ENCODE measurements at places on chromosomes 11 and 22. TPM values are rescaled to one million over a fixed set of nuclear protein-coding genes. Genes with fewer than 3 reads are reported as not detected.

The OR8J1 gene
- total RNA-seq, result not detected

The C11orf21 gene
- not detected for total RNA-seq

The GGTLC3 gene
- total RNA-seq, result not detected

The ANO1 gene
- total RNA-seq, result 0.14 TPM

DNA sequence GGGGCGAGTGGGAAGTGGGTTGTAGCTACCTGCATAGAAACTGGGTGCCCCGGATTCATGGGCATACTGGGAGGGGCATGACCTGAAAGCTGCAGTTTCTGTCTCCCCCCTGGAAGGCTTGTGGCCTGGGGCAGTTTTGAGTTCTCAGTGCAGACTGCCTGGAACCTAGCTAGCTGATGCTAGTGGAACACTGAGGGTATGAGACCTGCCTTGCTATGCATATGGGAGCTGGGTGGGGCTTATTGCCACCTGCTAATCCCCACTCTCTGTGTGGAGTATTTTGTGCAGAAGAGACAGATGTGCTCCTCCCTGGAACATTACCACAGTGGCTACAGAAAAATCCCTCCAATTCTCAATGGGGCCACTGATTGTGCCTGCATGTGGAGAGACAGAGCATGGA is 11.7 kb upstream of the OR56B4 start:
- no peaks in the 10 kb centered on the region for H3K27me3 ChIP-seq
- H3K4me1 ChIP-seq, result no peaks in the 10 kb centered on the region
- DNase-seq, result no peak
- H3K27ac ChIP-seq, result no peak overlapping the region

- no peak for DNase-seq
- H3K27ac ChIP-seq, result no peak overlapping the region
- no peaks in the 10 kb centered on the region for H3K27me3 ChIP-seq
- H3K4me3 ChIP-seq, result no peak overlapping the region
Measured at GRCh38 chr11:74312326-74312725, 886 bp upstream of the P4HA3 start.

- H3K4me3 ChIP-seq, result no peak overlapping the region
- no peaks in the 10 kb centered on the region for H3K36me3 ChIP-seq
- no peak overlapping the region for H3K27ac ChIP-seq
- H3K4me1 ChIP-seq, result peaks cover 15% of the 10 kb centered on the region
- no peaks in the 10 kb centered on the region for H3K27me3 ChIP-seq
Measured at GRCh38 chr22:44730022-44730393, 22.4 kb upstream of the ARHGAP8 start.

DNA sequence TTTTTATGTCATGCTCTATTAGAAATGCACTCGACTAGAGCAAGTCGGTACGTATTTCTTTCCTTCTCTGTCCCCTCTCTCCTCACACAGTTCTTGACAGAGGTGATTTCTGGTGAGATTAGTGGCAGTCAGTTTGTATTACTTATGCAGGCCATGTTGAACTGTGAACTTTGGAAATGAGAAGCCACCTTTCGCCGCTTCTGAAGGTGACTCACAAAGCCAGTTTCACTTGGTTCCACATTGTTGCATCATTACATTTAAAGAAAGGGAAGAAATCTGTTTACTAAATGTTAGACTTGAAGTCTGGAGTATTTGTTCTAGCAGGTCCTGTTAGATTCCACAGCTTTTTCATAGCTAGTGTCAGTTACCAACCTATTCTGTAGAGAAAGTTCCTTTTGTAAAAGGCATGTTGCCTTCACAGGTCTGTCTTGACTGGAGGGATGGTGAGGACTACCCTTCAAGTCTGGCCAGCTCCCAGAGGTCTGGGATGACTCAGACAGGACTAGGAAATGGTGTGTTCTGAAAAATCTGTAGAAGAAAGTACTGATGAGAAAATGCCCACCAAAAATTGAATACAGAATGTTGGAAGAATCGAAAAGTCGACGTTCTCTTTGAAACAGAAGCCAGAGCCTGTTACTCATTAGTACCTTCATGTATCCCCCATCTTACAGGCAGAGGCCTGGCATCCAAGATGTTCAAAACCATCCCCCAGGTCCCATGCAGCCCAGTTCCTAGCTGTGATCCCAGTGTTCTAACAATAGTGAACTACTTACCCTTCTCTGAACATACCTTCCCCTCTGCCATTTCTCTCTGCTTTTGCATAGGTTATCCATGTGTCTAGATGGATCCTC is 181.4 kb downstream of the DBX1 start:
- H3K4me1 ChIP-seq, result peaks cover 9% of the 10 kb centered on the region
- DNase-seq, result peak; percentile 86
- no peaks in the 10 kb centered on the region for H3K36me3 ChIP-seq
- no peaks in the 10 kb centered on the region for H3K27me3 ChIP-seq

GRCh38 chr11:68340003-68340767 is 27.8 kb downstream of the LRP5 start:
- no peaks in the 10 kb centered on the region for H3K36me3 ChIP-seq
- H3K27me3 ChIP-seq, result no peaks in the 10 kb centered on the region
- DNase-seq, result no peak
- peaks cover 34% of the 10 kb centered on the region for H3K4me1 ChIP-seq

- no peaks in the 10 kb centered on the region for H3K36me3 ChIP-seq
- DNase-seq, result no peak
- H3K4me1 ChIP-seq, result no peaks in the 10 kb centered on the region
- H3K27ac ChIP-seq, result no peak overlapping the region
- no peak overlapping the region for H3K4me3 ChIP-seq
Measured at GRCh38 chr11:76160856-76161255, 45.4 kb downstream of the WNT11 start.

DNA sequence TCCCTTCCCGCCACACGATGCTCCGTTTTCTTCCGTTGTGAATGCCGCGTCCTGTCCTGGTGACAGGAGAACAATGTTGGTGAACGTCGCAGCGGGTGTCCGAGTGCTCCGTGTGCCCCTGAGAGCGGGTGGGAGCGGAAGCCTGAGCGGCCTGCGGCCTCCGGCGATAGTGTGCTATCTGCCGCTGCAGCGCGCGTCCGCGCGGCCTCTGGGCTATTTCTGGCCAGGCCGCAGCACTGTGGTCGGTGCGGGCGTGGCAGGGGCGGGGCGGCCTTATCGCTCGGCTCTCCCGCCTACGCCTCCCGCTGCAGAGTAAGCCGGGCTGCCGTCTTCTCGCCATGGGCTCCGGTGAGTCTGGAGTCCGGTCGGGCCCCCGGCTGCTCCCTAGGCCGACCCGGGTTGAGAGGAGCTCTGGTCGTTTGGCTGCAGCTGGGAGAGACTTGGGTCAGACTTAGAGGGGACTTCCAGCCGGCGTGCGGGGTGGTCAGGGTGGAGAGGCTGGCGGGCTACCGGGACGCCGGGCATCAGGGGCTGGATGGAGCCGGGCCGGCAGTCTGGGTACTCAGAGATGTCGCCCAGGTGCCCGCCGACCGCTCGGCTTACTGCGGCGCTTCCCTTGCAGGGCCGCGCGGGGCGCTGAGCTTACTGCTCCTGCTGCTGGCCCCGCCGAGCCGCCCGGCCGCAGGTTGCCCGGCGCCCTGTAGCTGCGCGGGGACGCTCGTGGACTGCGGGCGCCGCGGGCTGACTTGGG is at the start of gene GP1BB:
GP1BB (plus strand) TSS at position 308 of the 751 bp plus-strand sequence; CDS start at position 339, 31 bp downstream.
- no peak within 1 kb of the TSS for H3K4me3 ChIP-seq
- H3K4me1 ChIP-seq, result peaks cover 16% of the 10 kb centered on the region
- peak; percentile 31 for DNase-seq
- peaks cover 5% of the 10 kb centered on the region for H3K36me3 ChIP-seq
- H3K27me3 ChIP-seq, result peaks cover 3% of the 10 kb centered on the region

DNA sequence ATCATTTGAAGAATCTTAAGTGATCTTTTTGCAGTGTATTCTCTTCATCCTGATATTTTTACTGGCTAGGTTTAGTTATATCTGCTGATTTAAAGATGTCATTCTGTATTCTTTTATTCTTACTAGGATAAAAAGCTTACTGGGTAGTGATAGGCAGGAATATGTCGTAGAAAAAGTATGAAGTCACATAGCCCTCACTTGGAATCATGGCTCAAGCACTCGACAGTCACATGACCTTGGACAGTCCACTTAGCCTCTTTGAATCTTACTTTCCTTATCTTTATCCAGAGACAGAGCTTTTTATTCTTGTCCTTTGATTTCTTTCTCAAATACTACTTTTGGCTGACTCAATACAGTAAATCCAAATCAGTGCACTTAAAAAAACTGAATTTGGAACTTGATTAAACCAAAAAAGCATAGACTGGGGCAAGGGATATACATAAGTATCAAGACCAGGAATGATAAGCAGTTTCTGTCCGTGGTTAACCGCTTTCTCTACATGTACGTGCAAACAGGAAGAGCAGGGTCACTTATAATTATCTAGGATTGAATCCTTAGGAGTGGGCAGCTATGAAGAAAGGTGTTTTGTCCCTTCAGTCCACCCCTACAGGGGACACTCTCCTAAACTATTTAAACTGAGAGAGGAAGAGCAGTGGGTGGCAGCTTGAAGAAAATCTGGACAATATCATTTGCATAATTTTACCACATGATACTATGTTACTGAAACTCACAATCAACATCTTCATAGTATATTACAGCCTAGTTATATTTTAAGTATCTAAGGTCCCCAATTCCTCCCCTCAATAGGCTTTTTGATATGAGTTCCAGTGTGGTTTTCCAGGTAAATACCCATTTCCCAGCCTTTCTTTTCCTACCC is 8.0 kb downstream of the MMP7 start:
- no peak overlapping the region for H3K4me3 ChIP-seq
- no peaks in the 10 kb centered on the region for H3K4me1 ChIP-seq
- H3K36me3 ChIP-seq, result no peaks in the 10 kb centered on the region
- H3K27ac ChIP-seq, result no peak overlapping the region
- no peak for DNase-seq

DNA sequence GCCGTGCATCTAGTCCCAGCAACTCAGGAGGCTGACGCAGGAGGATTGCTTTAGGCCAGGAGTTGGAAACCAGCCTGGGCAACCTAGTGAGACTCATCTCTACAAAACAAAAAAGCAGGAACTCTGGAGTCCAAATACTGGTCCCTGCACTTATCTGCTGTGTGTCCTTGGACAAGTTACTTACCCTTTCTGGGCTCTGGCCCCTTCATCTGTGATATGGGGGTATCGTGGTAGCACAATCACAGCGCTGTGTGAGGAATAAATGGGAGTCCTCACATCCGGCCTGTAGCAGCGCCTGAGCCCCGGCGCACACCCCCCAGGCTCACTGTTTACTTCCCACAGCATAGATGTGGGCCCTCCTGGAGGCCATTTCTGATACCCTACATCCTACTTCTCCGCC is 44.2 kb upstream of the MYH9 start:
- H3K4me1 ChIP-seq, result peaks cover 34% of the 10 kb centered on the region
- no peak overlapping the region for H3K27ac ChIP-seq
- H3K36me3 ChIP-seq, result no peaks in the 10 kb centered on the region
- no peak for DNase-seq
- H3K4me3 ChIP-seq, result no peak overlapping the region
- no peaks in the 10 kb centered on the region for H3K27me3 ChIP-seq

DNA sequence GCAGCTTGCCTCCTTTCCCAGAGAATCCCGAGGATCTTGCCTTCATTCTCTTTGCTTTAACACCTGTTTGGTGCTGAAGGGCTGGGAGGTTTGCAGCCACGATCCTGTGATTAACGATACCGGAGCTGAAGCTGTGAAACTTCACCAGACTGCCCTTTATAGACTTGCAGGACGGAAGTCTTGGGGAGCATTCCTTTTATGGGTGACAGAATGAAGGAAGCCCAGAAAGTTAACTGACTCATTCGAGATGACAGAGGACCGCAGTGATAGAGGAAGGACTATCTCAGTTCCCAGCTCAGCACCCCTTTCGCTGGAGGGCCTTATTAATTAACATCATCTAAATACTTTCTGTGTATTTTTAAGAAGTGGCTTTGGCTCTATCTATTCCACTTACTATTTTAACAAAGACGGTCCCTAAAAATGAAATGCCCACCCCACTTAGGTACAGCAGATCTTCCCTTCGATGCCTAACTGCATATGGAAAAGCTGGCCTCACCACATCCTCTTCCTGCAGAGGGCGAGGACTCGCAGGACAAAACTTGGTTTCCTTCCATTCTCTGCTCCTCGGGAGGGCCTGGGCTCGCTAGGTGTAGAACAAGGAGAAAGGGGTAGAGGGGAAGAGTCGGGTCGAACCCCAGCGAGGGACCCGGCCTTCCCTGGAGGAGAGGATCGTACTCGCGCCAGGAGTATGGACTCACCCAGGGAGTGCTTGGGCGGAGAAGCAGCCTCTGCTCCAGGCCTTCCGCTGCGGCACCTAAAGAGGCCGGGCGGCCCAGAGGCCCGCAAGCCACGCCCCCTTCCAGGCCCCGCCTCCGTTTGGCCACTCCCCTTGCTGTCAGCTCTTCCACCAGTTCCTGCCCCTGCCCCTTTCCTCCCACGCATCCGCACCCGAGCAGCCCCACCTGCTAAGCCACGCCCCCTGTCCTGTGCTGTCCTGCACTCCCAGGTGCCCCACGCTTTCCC is 30.7 kb upstream of the USP47 start:
- no peak overlapping the region for H3K27ac ChIP-seq
- H3K4me3 ChIP-seq, result no peak overlapping the region
- H3K27me3 ChIP-seq, result no peaks in the 10 kb centered on the region

DNA sequence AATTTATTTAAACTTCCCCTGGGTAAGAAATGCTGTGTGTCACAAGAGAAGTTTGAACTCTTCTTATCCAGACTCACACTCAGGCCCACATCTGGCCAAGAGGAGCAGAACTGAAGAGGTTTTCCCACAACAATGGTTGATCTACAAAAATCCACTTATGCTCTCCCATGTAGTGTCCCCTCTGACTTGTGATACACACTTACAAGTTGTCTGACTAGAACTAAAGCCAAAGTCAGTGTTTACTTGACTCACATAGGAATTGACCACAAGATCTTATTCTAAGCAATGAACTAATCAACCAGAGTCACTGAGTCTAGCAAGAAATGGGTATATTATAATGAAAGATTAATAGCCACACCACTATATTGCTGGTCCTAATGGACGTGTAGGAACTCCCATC is 133.0 kb downstream of the ATG16L2 start:
- no peaks in the 10 kb centered on the region for H3K4me1 ChIP-seq
- no peaks in the 10 kb centered on the region for H3K36me3 ChIP-seq
- no peak overlapping the region for H3K4me3 ChIP-seq
- no peak overlapping the region for H3K27ac ChIP-seq
- DNase-seq, result peak; percentile 6

GRCh38 chr11:115720602-115721245 is 216.5 kb upstream of the CADM1 start:
- no peak overlapping the region for H3K27ac ChIP-seq
- DNase-seq, result no peak
- no peak overlapping the region for H3K4me3 ChIP-seq
- no peaks in the 10 kb centered on the region for H3K27me3 ChIP-seq

All from astrocyte (in vitro differentiated cells and primary cell).